ENCODE measurements at places on chromosomes 7 and 10.

DNA sequence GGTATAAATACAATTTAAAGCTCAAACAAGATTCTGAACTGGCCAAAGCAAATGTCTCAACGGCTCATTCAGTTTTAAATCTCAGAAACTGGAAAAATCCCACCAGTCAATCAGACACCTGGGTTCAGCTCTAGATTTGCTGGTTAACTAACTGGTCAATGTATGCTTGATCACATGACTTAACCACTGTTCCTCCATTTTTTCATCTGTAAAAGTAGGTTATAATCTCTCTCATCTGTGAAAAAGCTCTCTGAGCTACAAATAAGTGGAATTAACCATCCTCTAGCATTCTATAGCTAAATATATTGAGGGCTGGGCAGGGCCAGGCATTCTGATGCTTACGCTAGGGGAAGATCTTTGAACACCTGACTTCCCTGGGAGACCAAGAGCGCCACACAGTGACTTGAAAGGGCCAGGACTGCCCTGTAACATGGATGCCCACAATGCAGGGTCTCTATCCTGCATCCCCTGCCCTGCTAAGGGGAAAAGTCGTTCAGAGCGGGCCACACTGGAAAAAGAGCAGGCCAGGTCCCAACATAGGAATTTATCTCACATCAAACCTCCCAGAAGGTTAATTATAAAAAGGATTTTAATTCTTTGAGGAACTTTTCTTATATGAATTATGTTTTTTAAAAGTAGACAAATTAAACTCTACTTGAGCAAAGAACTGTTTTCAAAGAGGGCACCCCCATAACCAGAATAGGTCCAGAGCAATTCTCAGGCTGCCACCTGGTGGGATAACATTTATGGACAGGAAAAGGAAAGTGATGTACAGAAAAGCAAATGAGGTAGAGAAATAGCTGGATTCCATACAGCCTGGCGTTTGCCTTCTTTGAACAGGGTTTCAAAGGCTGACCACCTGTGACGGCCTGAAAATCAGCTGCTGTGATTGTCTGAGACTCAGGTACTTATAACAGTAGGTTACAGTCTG is 1.8 kb downstream of the RP9 start:
- DNase-seq, result no peak

DNA sequence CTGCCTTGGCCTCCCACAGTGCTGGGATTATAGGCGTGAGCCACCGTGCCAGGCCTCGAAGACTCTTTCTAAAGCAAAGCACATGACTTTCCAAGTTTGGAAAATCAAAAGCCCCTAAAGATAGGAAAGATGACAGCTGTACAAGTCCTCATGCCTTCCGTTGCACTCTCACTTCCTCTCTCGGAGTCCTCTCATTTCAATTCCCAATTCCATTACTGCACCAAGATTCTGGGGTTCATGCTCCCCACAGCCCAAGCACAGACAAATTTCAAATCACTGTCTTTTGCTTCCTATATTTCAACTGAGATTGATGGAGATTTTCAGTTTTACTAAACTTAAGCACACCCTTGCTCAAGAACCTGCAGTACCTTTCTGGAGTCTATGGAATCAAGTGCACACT is 10.9 kb upstream of the PLAU start:
- DNase-seq, result no peak

- no peak for DNase-seq
Measured at GRCh38 chr10:71255808-71256660, 43.7 kb downstream of the UNC5B start.

DNA sequence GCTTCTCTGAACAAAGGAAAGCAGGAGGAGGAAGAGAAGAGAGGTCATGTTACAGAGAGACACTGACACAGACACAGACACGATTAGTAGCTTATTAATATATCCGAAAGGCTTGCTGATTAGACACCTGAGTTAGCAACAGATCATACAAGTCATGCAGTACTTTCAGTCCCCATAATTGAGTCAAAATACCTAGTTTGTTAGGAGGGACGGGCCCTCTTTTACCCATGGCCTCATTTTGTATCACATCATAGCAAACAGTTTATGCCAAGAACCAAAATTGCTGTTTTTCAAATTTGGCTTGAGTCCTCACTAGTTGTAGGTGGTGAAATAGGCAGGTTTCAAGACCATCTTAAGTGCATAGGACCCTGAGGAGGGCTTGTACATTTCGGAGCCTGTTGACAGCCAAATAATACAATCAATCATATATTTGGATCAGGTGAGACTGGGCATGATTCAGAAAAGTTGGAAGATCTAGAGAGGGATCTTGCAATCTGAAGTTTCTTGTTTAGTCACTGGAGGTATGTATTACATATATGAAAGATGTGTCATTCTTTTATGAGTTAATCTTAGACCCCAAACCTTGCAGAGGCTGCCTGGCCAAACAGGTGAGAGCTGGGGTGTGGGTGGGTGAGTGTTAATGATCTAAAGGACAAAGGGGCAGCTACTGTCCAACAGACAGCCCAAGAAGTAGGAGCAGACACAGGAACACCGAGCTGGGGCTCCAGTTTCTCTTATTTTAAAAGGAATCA is 65.4 kb downstream of the PRPF18 start:
- DNase-seq, result no peak

GRCh38 chr10:105398202-105398601 is 757.1 kb downstream of the SORCS3 start:
- DNase-seq, result no peak

GRCh38 chr10:113444766-113445365 is 108.0 kb upstream of the HABP2 start:
- no peak for DNase-seq

- DNase-seq, result no peak
Measured at GRCh38 chr10:104424719-104425118, 71.1 kb downstream of the CFAP58 start.

DNA sequence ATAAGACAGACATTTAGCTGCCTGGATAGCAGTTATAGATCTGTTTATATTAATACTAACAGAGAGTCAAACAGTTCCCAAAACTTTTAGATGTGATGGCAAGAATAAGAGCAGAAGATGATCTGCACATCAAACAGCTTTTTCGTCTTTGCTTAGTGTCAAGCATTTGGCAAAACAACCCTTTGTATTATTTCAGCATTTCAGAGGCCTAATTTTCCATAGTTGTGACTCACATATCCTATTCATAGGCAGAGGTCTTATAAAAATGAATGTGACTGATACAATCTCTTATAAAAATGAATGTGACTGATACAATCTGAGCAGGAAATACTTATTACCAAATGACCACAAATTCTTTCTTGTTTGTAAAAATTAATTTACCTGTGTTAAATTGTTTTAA is 71.2 kb downstream of the LRRTM3 start:
- no peak for DNase-seq

- no peak for DNase-seq
Measured at GRCh38 chr7:11191574-11192220, 218.0 kb downstream of the PHF14 start.

DNA sequence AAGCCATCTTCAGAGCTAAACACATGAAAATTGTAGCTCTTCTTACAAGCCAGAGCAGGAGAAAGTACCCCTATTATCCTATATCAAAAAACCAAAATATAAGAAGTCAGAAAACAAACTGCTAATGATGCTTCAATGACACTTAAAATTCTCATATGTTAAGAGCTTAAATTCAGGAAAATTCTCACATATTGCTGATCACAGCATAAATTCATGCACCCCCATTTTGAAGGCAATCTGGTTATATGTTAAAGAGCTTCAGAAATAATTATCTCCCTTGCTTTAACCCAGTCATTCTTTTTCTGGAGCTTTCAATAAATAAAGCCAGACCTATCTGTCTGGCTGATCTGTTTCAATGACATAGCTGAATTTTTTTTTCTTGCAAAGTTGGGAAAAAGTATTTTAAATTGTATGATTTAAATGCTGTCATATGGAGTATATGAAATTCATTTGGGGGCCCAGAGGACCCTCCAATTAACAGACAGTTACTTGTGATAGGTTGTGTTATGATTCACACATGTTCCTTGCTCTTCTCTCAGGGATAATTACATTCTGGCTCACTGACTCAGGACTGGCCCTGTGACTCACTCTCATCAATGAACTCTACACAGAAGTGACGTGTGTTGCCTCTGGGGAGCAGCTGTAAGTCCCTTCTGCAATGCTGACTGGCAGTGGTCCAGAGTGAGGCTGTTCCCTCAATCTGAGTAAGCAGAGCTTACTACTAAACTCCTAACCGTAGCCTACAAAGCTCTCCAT is 85.2 kb downstream of the HGF start:
- no peak for DNase-seq

GRCh38 chr7:142412551-142413193 is 154.8 kb upstream of the PRSS58 start:
- no peak for DNase-seq

DNA sequence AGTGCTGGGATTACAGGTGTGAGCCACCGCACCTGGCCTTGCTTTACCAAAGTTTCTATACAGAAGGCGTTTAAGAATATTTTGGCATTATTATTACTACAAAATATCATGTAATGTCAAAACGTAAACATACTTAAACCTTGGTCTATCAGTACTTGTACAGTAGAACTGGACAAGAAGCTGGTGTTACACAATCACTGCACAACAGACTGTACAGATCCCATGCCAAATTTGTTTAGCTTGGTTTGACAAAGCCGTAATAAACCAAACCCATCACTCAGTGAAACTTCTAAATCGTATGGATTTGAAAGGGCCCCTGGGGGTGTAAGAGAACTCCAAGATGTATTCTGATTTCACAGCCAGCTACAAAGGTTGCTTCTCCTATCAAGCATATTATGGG is 51.8 kb upstream of the RHEB start:
- no peak for DNase-seq

DNA sequence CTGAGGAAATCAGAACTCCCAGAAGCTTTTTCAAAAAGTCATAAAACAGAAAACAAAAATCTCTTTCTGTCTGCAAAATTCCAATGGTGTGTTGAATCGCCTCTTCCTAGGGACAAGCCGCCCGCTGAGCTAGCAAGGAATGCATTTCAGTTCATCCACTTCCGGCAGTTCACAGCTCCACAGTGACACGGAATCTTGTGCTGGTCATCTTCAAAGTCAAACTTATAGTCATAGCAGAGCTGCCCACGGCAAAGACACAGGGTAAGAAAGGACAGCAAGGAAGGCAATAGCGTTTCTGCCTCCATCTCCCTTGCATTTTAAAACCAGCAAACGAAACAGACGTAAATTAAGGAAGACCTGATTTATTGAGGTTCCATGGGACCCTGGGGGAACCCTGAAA is 111.2 kb downstream of the GALNT11 start:
- no peak for DNase-seq

GRCh38 chr10:73807471-73807870 is 3.9 kb downstream of the NDST2 start:
- DNase-seq, result no peak

DNA sequence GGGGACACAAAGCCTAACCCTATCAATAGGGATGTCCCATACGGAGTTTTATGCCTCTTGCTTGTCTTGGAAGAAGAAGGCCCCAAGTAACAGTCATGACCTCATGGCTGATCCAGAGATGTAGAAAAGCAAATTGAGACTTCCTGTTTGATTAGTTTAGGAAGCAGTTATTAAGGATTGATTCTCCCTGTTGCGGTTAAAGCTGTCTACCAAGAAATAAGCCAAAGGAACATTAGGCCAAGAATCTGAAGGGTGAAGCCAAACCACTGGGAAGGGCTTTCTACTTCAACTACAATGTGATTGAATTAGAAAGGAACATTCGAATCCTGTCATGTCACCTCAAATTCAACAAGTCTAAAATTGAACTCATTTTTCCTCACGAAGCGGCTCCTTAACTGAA is 60.5 kb upstream of the AGBL3 start:
- DNase-seq, result no peak

- DNase-seq, result no peak
Measured at GRCh38 chr7:56537477-56537876, 421.3 kb upstream of the NUPR2 start.

- DNase-seq, result no peak
Measured at GRCh38 chr10:60082341-60082740, 176.0 kb upstream of the CCDC6 start.

DNA sequence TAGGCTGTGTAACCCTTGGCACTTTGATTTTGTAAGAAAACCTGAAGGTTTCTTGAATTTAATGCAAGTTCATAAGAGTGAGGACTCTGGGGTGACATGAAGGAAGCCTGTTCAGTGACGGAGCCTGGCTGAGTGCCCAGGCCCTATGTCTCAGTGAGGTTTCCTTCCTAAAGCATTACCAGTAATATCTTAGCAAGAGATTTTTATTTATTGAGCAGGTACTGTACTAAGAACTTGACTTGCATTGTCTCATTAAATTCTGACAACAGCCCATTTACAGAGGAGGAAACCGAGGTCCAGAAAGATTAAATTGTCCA is 197.2 kb downstream of the HECW1 start:
- DNase-seq, result no peak

- DNase-seq, result no peak
Measured at GRCh38 chr10:44909910-44910309, 1.2 kb upstream of the TMEM72 start.

DNA sequence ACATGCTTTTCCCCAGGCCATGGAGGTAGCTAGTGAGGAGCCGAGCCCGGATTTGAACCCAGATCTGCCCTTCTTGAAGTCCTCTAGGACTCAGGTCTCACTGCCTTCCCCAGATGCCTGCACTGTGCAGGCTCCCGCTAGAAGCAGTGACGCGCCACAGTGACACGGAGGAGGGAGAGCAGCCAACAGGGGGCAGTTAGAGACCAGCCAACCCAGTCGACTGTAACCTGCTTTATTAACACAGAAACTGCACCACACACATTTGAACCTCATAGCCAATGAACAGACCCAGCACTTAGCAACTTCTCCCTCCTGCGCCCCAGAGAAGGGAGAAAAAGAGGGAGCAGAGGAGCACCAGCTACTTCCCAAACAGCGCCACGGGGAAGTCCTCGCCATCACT is 27.4 kb downstream of the PILRA start:
- no peak for DNase-seq

DNA sequence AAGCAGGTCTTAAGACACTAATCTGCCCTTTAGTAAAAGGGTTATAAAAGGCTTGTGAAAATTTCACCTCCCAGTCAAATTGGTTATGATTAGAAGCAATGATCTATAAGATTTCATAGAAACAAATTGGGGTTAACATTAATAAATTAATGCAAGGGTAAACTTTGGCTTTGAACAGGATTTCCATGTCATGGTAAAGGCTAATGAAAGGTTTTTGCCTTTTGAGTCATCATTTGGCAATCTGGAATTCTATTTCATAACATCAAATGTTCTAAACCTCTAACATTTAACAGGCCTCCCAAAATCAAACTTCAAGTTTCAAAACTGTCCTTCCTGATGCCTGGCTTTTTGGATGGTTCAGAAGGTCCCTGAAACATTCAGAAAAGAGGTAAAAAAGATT is 62.4 kb downstream of the COA1 start:
- DNase-seq, result no peak

- DNase-seq, result no peak
Measured at GRCh38 chr10:123997486-123998196, 95.8 kb downstream of the CHST15 start.

DNA sequence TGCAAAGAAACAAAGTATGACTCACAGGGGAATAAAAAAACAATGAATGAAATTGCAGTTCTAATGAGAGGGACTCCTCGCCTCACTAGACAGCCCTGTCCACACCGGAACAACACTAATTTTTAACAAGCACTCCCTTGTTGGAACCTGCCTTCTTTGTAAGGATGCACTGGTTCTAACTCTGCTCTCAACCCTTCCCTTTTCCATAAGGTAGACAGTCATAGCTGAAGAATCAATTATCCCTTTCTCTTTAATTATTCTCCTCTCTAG is 65.1 kb downstream of the TSPAN12 start:
- DNase-seq, result no peak

- DNase-seq, result no peak
Measured at GRCh38 chr7:84900215-84900614, 286.6 kb downstream of the SEMA3D start.

- no peak for DNase-seq
Measured at GRCh38 chr10:91557651-91558111, 75.2 kb downstream of the PPP1R3C start.

GRCh38 chr7:158495786-158496185 is 91.8 kb downstream of the PTPRN2 start:
- no peak for DNase-seq
